ENCODE measurements at places on chromosomes 13 and 19.
A peak's percentile ranks its signal among the peaks of the same experiment; 100 is the strongest.

- peak; percentile 66 for DNase-seq
These were observed 678 bp downstream of the ISOC2 start for GRCh38 chr19:55460670-55461258.

DNA sequence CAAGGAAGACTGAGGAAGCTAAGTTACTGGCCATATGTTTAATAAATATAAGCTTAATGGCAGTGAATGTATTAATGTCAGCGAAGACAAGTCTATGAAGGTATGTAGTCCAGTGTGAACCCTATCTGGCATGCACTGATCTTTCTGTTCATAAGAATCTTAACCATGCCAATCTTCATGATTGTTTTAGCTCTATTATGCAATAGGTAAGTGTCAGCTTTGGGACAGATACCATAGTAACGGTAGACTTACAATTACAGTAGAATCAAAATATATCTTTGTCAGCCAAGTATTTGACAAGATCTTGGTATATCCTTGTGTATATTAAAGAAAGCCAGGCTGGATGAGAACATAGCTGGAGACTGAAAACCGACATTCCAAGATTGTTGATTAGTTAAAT is 428.5 kb downstream of the SPRY2 start:
- DNase-seq, result no peak

DNA sequence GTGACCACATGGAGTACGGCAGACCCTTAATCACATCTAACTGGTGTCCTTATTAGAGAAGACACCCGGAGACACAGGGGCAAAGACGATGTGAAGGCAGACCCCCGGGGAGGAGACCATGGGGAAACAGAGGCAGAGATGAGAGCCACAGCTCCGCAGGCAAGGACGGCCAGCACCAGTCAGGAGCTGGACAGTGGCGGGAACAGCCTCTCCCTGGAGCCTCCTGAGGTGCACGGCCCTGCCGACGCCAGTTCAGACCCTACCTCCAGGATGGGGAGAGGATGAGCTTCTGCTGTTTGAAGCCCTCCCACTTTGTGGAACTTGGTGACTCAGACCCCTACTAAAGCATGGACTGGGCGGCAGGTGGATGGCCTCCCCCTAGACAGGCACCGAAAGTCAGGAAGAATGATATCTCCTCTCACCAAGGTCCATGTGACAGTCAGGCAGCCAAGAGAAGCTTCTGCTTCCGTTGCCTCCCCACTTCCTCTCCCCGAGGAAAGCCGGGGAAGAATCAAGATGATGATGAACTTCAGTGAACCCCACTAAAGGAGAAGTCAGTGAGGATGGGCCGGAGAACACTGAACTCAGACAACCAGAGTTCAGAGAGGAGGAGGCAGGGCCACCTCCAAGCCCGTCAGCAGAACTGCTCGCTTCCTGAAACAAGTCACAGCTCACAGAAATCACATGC is 25.4 kb downstream of the RAB20 start:
- no peak for DNase-seq

- no peak for DNase-seq
These were observed 3.5 kb upstream of the CIRBP start for GRCh38 chr19:1265615-1266128.

DNA sequence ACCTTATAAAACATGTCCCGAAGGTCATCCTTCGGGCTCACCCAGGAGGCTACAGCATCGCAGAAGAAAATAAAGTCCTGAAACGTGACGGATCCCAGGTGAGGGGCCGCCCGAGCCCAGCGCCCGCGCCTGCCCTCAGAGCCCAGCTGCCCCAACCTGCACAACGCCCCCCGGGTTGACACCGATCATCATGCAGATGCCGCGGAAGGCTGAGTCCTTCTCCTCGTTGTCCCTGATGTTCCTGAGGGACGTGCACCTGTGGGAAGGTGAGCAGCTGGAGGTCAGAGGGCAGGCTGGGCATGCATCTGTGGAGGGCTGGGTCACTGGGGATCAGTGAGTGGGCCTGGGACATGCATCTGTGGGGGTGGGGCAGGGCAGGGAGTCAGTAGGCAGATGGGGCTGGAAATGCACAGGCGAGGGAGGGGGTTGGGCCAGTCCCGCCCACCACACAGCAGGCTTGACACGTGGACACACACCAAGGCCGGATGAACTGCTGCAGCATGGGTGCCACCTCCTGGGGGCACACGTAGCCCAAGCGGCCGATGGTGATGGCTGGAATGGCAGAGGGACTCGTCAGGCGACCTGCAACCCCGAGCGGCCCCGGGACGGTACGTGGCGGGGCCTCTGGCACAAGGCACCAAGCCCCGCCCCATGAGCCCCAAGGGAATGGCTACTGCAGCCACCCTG is 5.3 kb upstream of the FBXW9 start:
- no peak for DNase-seq

- DNase-seq, result no peak
These were observed 271.2 kb downstream of the ENOX1 start for GRCh38 chr13:43515531-43515930.

- peak; percentile 72 for DNase-seq
These were observed 21.3 kb downstream of the VRK3 start for GRCh38 chr19:50003810-50004419.

DNA sequence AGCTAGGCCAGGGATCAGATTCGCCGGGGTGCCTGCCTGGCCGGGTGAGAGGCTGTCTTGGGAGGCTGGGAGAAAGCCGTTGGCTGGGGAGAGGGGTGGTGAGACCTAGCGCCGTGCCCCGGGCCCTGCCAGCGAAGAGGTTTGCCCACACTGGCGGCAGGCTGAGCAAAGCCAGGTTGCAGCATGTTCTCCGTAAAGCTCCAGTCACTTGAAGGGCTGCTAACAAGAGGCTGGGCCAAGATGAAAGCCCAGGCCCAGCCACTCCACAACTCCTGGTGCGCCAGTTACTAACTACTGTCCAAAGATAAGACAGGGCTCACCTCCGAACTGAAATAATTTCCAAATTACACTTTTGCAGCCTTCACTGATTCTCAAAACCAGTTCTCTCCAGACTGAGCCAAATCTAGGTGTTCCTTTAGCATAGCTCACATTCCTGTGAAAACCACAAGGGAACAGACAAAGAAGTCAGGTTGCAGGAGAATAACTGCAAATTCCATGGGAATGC is 16.3 kb downstream of the ELAVL1 start:
- DNase-seq, result no peak

GRCh38 chr19:4391306-4391693 is 9.0 kb downstream of the SH3GL1 start:
- DNase-seq, result no peak

DNA sequence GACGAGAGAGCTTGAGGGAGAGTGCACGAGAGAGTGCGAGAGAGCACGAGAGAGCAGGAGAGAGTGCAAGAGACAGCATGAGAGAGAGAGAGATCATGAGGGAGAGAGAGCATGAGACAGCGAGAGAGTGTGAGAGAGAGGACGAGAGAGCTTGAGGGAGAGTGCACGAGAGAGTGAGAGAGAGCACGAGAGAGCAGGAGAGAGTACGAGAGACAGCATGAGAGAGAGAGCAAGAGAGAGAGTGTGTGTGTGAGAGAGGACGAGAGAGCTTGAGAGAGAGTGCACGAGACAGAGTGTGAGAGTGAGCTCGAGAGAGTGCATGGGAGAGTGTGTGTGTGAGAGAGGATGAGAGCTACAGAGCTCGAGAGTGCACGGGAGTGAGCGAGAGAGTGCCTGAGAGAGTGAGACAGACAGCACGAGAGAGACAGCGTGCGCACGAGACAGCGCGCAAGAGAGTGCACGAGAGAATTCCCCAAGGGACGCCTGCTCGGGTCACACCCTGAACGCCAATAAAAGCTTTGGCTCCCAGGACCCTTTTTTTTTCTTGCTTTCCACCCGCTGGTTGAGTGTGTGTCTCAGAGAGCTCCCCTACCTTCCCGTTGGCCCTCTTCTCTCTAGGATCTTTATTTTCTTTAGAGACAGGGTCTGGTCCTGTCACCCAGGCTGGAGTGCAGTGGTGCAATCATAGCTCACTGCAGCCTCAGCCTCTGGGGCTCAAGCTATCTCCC is 3.7 kb downstream of the CD70 start:
- no peak for DNase-seq

DNA sequence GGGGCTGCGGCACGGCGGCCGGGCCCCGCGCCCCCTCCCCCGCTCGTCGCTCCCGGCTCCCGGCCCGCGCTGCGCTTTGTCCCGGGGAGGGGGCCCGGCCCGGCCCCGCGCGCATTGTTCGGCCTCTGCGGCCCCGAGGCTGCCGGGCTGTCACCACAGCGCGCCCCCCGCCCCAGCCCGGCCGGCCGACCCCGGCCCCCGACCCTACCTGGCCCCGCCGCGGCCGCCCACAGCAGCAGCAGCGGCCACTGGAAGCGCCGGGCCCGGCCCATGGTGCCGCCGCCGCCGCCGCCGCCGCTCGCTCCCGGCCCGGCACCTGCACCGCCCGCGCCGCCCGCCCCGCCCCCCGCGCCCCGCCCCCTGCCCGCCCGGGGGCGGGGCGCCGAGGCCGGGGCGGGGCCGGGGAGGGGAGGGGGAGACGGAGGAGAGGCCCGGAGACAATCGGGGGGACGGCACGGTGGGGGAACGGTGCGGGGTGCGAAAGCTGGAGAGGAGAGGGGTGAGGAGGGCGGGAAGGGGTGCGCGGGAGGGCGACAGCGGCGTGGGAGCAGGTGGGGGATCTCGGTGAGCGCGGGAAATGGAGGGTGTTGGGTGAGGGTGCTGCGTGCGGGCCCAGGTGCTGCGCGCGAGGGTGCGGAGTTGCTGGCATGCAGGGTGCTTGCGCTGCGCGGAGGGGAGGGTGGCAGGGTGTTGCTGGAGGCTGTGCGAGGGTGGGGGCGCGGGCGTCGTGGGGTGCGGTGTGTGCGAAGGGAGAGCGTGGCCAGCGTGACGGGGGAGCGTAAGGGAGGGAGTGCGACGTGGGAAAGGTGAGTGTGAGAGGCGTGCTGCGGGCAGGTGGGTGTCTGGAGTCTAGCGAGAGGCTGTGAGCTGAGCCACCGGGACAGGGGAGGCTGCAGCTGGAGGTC is at the start of gene CADM4:
TSS of gene CADM4 (minus strand) at position 332 of the 905 bp plus-strand sequence. CDS start at position 272, 60 bp downstream.
- peak; percentile 45 for DNase-seq

DNA sequence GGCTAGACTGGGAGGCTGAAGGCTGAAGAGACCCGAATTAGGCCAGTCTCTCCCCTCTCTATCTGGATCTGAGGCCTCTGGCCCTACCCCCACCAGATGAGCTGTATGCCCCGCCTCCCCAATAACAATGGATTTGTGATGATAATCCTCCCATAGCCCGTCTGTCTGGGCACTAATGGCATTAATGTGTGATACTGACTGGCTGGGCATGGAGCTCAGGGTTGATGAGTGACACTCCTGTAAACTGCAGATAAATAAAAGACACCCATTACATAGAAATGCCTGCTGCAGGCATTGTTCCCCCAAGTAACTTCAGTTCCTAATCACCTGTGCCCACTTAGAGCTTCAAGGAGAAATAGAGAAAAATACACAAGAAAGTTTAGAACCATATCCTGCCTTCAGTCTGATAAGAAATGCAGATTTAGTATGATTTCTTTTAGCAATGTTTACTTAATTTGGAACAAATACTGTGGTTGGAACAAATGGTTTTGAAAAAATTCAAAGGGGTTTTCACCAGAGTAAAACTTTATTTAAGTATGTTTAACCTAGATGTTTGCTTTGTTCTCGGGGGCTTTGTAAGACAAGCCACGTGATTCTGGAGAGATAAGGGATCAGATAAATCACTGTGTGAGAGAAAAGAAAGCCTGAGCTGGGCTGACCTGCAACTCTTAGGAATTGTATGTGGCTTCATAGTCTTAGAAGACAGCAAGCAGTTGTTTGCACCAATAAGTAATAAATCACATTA is 60.3 kb downstream of the TNFRSF19 start:
- DNase-seq, result no peak

- no peak for DNase-seq
These were observed 1.1 kb downstream of the COX6B2 start for GRCh38 chr19:55353356-55353802.

DNA sequence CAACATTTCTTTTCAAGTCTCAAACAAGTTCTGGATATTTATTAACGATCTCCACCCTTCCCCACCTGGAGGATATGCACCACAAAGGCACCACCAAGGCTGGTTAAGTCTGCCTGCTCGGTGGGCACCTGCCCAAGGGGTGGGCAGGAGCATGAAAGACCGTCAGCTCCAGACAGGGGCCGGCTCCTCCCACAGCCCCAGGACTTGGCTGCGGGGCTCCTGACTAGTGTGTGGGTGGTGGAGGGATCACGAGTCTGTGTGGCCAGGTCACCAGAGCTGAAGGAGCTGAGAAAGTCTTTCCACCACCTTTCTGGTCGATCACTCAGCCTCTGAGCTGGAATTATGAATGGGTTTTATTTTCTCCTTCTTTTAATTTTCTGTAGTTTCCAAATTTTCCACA is 7.8 kb downstream of the SLC7A1 start:
- DNase-seq, result peak; percentile 56

DNA sequence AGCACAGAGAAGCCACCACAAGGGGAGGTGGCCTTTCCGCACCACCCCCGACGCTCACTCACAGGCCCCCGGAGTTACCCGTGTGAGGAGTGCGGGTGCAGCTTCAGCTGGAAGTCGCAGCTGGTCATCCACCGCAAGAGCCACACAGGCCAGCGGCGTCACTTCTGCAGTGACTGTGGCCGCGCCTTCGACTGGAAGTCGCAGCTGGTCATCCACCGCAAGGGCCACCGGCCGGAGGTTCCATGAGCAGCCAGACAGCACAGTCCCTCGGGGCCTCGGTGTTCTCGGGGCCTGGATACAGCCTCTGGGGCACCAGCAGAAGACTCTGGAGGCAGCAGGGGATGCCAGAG is 4.3 kb downstream of the ZNF446 start:
- no peak for DNase-seq

DNA sequence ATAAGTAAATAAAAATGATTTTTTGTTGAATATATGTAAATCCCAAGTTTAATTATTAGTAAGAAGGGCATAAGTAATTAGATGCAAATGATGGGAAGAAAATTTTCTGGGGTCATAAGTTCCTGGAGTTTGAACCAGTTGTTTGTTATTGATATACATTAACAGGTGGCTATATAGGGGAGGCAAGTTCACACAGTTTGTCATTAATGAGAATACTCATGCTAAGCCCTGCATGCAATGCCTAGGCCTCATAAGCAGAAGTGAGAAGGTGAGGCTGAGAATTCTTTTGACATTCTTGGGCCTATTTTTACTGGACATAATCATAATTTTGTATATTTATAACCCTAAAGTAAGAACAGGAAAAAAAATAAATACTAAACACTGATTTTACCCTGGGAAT is 1210.7 kb upstream of the PCDH9 start:
- DNase-seq, result no peak

DNA sequence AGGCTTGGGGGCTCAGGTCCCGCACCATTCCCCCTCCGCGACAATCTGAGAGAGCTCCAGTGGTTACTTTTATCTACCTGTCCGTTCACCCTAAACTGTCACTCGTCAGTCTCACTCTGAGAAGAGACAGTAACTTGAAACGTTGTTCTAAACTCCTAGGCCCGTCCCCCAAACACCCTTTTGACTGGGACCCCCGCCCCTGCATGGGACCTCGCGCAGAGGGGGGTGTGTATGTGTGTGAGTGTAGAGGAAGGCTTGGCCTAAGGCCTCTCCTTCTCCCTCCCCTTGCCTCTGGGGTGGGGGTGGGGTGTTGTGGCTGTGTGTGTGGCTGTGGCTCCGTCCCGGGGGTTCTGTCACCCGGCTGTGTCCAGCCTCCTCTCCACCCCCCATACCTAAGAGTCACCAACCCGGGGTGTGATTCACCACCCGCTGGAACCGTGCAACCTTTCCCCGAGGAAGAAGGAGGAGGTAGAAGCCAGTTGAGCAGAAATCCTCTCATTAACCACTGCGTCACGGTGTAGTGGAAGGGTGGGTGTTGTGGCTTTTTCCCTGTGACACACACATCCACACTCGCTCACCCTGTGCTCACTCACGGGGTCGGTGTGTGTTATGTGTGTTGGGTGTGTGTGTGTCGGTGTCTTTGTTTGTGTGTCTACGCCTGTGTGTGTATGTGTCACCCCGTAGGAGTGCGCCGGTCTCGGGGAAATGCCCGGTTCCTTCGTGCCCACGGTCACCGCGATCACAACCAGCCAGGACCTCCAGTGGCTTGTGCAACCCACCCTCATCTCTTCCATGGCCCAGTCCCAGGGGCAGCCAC is 2.4 kb downstream of the FOSB start:
- DNase-seq, result peak; percentile 59
